AG04449 (cell line): ENCODE measurements at places on chromosomes 2 and 18.

DNA sequence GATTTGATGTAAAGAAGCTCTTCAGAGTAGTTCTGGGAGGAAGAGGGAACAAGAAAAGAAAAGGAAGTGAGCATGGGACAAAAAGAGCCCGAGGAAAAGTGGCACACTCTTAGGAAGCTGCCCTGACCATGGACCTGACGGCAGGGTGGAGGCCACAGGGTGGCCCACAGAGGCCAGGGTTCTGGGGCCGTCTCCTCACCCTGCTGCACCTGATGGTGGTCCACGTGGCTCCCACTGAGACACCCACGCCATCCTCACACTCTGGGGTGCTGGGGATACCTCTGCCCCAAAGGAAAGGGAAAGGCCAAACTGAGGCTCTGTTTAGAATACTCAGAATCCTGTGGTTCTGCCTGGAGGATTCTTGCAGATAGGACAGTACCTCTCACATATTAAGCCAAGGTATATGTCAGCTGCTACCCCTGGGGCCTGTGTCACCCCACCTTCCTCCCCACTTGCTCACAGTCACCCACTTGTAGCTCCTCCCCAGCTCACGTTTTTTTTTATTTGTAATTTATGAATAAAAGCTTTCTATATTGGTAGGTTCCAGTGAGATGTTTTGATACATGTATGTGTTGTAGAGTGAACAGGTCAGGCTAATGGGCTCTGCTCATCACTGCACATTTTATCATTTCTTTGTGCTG, 171.1 kb downstream of the LDLRAD4 start:
- DNase-seq, result no peak

DNA sequence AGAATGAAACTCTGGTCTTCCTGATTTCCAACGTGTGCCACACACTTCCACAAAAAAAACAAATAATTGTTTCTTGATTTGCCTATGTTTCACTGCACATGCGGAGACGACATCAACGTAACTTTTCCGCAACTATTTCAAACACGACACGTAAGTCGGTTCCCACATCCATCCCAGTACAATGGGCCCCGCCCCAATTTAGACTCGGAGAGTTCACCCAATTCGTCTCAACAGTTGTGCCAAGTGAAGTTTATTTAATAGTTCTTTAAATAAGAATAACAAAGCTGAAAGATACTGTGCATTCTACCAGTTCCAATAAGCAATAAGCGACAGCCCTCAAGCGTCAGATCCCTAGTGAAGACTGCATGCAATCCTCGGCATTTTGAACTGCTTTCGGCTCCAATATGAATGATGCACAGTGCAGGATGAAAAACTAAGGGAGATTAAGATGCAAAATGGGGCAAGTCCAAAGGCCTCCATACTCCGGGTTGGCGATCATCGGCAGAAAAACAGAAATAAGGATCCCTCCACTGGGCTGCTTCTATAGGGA, 664 bp downstream of the CCT4 start:
- no peak for DNase-seq

DNA sequence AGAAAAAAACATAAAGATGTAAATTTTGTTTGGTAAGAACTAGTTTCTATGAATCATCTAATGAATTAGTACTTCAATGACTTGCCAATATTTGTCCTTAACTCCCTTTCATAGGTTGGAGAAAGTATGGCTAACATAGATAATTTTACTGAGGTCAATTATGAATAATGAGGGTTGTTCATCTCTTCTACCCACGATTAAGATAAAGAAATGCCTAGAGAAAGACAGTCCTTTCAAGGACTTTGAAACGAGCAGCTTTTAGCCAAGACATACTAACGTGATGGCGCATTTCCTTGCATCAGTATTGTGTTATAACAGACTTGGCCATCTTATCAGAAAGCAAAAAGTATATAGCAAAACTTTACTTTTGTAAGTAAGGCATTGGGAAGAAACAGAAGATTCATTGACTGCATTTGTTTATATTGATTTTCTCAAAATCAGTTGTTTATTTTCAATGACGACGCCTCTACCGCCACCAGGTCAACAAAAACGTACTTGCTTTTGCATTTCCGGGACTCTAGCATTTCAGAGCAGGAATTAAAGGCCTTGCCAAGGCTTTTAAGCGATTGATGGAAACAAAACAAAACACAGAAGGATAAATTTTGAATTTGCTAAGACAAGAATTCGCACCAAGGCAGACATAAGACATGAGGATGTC, 961 bp downstream of the RBM43 start:
- DNase-seq, result no peak

- no peak for DNase-seq
These were observed 372.5 kb downstream of the RNF144A start for GRCh38 chr2:7289697-7290096.

- no peak for DNase-seq
These were observed 99.2 kb upstream of the VRK2 start for GRCh38 chr2:57947398-57947797.

GRCh38 chr2:112835061-112835501, 1.5 kb downstream of the IL1B start:
- DNase-seq, result no peak

DNA sequence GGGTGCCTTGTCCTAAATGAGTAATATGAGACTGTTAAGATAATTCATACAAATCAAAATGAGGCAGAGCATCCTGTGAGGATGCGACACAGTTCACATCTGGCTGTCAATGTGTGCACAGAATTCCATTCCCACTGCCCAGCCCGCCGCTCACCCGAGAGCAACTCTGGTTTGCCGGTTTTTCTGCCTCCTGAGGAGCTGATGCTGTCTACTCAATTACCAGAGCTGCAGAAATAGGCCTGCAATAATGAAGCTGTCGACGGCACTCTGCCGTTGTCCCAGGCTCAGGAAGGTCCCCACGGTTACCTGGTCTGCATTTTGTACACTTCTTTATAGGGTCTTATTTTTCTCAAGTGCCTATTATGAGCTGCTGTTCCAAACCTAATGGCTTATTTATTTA, 55.7 kb upstream of the LYPD1 start:
- DNase-seq, result no peak

- no peak for DNase-seq
These were observed 4.0 kb downstream of the ALPP start for GRCh38 chr2:232382331-232383225.

DNA sequence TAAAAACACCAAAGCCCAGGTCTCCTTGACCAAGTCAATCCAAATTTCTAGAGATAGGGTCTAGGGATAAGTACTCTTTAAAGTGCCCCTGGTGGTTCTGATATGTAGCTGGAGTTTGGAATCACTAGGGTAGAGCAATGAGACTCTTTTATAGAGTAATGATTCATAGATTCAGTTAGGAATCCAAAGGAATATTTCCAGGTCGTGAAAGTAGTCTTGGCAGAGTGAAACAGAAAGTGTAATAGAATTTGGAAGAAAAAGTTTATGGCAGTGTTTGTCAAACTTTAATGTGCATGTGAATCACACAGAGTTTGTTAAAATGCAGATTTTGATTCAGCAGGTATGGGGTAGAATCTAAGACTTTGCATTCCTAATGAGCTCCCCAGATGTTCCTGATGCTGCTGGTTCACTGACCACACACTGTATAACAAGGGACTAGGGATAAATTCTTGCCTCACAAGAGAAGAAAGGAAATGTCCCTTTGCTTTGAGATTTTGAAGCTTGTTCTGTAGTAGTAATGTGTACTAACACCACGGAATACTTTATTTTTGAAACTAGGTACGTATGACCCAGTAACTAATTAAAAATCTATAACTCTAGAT, 1.8 kb downstream of the UPP2 start:
- no peak for DNase-seq

DNA sequence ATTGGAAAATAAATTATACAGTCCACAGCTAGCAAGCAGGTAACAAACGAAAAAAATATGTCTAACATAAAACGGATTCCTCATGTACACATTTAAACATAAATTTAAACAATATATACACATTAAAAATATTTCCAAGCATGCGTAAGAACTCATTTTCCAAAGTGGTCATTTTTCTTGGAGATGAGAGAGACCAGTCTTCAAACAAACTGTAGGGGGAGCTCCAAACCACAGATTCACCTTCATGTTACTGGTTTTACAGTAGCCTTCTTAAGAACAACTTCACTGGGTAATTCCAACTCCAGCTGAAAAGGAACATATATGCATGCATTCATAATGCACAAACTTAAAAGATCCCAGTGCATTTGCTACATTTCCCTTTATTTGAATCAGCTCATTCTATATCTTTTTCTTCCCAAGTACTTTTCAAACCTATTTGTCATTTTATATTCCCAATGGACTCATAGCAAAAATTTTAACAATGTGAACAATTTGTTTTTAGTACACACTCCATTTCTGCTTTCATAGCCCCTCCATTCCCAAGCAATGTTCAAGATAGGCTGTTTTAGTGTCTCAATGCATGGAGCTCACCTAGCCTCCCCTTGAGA, 4.7 kb upstream of the STAMBP start:
- peak; percentile 70 for DNase-seq

DNA sequence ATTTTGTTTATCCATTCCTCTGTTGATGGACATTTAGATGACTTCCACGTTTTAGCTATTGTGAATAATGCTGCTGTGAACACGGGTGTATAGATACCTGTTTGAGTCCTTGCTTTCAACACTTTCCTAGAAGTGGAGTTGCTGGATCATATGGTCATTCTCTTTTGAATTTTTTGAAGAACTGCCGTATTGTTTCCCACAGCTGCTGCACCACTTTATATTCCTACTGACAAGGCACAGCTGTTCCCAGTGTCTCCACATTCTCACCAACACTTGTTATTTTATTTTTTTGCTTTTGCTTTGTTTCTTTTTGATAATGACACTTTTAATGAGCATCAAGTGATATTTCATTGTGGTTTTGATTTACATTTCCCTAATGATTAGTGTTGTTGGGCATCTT, 41.4 kb upstream of the KCNJ13 start:
- DNase-seq, result no peak

GRCh38 chr2:24307961-24308360, 52.4 kb downstream of the ITSN2 start:
- no peak for DNase-seq

GRCh38 chr2:237307474-237307873, 106.5 kb downstream of the COL6A3 start:
- DNase-seq, result no peak

GRCh38 chr2:73243884-73244570, 9.9 kb downstream of the CCT7 start:
- DNase-seq, result no peak

- no peak for DNase-seq
These were observed 39.5 kb downstream of the VWC2L start for GRCh38 chr2:214450118-214450894.

DNA sequence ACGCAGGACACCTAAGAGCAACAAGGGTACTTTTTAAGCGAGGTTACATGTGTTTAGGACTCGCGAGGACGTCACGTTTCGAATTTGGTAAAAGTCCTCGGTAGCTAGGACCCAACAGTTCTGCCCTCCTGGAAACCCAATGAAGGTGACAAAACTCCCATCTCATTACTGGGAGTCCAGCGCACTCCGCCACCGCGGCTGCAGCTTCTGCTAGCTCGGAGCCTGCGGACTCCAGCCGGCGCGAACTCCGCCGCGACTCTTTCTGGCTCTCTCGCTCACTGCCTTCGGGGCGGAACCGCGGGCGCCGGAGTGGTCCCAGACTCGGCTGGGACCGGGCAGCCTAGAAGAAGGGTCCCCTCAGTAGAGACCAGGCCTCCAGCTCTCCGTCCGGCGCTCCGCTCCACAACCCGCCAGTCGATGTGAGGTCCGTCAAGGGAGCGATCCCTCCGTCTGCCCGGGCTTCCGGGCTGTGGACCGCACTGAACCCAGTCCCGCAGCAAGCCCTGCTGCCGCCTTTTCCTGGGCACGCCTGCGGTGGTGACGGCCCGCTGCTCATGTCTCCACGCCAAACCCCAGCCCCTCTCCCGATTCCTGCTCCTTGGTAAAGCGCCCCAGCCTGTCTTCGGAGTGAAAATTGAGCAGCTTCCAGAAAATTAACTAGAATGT, 3.0 kb upstream of the OSR1 start:
- DNase-seq, result no peak

DNA sequence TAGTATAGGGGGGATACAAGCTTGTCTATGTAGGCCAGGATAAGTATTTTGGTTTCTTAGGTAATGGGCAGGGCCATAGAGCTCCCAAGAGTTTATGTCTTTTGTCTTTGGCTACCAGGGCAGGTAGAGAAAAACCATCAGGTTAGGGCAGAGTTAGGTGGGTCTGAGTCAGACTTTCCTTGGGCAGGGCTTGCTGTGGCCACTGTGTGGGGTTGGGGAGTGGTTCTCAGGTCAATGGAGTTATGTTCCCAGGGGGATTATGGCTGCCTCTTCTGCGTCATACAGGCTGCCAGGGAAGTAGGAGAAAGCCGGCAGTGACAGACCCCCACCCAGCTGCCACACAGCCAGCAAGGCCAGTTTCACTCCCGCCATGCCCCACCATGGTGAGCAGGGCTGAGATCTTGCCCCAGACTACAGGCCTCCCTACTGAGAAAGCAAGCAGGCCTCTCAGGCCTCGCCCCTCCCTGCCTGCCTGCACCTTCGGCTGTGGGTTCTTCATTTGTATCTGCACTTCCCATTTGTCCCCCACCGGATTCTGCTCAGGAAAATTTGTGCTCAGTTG, 55.5 kb downstream of the RPIA start:
- DNase-seq, result no peak

DNA sequence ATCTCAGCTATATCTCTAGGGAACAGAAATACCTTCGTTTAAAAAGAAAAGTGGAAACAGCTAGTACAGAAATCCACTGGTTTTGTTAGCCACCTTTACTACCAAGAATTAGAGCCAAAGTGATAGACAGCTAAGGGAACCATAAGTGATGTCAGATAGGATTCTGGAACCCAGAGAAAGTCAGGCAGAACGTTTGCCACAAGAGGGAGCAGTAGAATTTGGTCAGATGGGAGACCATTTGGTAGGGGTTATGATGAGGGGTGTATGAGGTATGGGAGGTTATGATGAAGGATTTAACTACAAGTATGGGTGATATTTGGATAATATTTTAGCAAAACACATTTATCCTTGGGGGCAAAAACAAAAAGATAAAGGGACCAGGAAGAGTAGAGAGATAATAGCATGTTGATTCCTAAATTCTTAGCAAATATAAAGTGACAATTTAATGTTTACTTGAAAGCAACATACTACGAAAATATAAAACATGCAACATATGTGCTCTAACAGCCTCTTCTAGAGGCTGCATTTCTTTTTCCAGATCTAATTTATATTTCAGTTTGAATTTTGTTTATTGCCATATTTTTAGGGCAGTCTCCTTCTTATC, 3.3 kb downstream of the SLC8A1 start:
- DNase-seq, result no peak

DNA sequence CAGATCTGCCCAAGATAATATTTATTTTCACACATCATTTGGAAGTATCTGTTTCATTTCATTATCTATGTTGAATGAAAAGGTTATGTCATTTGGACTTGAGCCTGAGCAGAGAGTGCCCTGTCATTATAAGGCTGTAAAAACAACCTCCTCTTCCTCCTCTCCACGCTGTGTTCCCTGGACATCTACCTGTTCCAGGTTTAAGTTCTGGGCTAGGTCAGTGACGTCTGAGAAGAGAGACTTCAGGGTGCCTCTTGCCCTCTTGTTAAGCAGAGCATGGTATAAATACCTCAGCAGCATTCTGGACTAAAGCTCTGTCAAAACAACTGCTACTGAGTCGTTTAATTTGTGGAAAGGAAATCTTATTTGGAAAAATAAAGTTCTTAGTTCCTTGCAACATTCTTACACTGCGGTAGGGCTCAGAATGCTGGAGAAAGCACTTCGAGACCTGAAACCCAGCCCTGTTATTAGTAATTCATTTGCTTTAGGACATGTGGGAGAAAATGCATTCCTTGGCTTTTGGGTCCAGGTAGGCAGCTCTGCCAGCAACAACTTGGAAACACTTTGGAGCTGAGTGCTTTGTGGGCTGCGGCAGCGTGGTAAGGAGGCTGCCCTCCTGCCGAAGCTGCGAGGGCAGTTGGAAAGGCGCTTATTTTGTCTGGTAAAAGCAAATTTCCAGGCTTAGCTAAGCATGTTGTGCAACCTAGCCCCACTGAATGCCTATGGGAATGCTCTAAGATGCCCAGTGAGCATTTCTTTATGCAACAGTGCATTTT, 91.8 kb upstream of the NEDD4L start:
- DNase-seq, result no peak
